CD4-positive, alpha-beta T cell treated with Interleukin-1 beta for 1 hour (primary cell): ENCODE measurements at places on chromosomes 4 and X.
A peak's percentile ranks its signal among the peaks of the same experiment; 100 is the strongest.

DNA sequence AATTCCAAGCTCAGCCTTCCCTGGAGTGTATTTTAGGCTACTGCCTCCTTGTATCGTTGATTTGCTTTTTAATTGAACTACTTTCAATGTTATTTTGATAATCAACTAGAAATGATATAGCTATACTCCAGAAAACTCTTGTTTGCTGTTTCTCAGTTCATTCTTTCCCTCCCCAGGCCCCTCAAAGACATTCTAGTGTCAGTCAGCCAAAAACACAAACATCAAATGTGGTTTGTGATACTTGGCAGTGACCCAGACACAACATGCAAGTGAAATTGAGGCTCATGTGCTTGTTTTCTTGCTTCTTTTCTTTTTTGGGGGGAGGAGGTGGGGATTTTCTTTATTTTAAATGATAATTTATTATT, 7.6 kb downstream of the FAT4 start:
- DNase-seq, result no peak

DNA sequence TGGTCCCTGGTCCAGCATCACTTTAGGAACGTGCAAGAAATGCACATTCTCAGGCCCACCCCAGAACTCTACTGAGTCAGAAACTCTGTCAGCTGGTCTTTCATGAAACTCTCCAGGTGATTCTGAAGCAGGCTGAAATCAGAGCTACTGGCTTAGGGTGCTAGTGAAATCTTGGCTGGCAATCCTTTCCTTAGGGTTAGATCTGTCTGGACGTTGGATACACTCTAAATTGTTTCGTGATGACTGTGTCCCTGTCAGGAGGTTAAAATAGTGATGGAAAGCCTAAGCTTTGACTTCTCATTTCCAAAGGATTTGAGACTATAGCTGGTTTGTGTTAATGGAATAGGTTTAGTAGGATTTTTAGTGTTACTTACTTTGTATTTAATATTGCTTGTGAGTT, 99.1 kb downstream of the ARHGAP10 start:
- no peak for DNase-seq

- DNase-seq, result no peak
These were observed 1.2 kb downstream of the PHF8 start for GRCh38 chrX:54043056-54043455.

- no peak for DNase-seq
These were observed 39.6 kb upstream of the ZNF81 start for GRCh38 chrX:47797084-47797483.

DNA sequence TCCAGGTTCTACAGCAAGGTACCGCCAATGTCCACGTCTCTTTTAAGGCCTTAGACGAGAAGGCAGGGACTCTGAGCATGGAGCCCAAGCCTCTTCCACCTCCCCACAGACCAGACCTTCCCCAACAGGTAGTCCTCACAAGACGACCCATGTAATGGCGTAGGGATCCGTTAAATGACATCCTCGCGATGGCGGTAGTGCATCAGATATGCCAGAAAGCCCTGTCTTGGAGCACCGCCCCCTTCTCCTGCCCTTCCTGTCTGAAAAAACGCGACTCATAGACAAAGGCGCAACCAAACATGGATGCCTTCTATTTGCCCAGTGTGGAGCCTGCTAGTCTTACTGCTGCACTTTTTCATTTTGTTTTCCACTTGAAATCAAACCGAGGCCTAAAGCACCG, 185.4 kb downstream of the OR13H1 start:
- peak; percentile 91 for DNase-seq

- no peak for DNase-seq
These were observed 227.0 kb downstream of the MAGEB17 start for GRCh38 chrX:16394290-16394689.

GRCh38 chr4:184688447-184688846, 38.9 kb downstream of the PRIMPOL start:
- DNase-seq, result no peak

GRCh38 chr4:155392481-155393184, 15.9 kb upstream of the MAP9 start:
- DNase-seq, result no peak

DNA sequence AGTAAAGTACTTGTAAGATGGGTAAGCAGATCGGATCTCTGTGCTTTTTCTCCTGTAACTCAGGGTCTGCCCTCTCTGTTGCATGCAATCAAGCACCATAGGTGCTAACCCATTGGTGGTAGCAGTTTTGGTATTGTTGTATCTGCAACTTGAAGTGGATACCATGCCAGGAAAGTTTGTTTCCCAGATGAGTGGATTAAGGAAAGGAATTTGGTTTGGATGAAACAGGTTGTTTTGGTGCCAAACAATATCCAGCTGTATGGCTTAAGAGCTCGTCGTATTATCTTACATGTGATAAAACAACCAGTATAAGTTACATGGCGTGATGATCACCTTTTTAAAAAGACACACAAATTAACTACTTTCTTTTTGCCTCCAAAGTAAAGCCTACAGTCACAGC, 280.9 kb upstream of the TENM3 start:
- no peak for DNase-seq

DNA sequence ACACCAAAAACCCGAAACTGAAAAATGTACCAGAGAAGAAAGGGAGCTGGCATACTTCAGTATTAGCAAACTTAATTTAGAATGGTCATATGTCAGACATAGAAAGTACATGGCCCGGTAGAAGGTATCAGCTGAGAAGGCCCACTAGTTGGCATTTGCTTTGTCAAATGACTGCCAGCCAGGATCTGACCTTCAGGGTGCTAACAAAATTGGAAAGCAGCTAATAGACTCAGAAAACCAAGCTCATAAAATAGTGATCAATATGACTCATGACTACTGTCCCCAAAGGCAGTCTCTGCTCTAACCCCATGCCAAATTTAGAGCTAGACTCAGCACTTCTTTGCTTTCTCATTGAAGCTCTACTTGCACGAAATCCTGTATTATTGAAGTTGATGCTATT, 342.7 kb downstream of the PDGFC start:
- DNase-seq, result no peak

GRCh38 chr4:112889199-112889598, 160.3 kb upstream of the ANK2 start:
- DNase-seq, result no peak

DNA sequence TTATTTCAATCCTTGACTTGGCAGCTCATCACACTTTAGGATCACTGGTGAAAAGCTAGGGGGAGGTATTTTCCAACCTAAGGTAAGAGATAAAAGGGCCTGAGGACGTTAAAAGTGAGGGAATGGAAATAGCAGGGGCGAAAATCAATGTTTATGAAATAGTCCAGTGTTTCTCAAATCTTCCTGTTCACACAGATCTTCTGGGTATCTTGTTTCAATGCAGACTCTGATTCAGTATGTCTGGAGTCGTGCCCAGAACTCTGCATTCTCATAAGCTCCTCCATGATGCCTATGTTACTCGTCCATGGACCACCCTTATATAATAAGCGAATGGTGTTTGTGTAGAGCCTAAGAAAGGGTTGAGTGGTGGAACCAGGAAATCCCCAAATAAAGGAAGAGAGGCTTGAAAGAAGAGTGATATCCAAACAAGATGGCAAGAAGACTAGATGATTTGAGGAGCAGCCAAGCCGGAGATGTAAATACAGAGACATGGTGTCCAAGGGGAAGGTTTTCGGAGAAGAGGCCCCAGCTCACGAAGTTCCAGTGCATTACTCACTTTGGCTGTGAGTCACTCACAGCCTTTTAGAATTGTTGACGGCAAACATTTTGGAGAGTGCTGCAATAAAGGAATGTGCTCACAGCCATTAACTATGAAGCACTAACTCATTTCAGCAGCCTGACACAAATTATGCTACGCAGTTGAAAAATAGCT, 215.6 kb upstream of the PPARGC1A start:
- DNase-seq, result no peak

DNA sequence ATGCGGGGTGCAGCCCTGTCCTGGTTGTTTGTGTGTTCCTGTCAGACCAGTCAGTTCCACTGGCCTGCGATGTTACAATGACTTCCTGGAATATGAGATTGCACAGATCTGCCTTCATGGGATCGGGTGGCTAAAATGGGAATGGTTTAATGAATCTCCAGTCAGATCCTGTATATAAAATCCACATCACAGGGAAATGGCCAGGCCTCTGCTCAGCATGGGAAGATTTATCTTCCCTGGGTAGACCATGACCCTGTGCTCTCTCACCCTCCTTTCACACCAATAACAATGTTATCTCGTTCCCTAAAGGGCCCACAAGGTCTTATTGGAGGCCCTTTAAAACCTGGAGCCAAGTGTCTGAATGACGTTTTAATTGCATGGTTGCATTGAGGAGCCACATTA, 307.4 kb downstream of the RAB28 start:
- no peak for DNase-seq

DNA sequence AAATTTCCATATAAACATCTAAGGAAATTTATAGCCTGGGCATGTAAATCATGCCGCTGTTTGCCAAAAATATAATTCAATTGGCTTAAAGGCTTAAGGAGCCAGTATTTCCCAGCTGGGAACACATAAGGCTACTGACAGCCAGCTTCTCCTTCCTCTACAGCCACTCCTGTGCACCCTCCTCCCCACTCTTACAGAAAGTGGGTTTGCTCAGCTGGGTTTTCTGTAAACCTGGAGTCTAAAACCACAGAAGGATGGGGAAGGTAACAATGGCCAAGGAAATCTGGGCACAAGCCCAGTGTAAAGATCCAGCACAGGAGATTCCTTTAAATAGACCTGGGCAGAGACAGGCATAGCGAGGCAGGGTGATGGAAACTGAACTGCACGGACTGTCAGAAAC, 18.5 kb downstream of the ACSL1 start:
- no peak for DNase-seq

GRCh38 chrX:16786791-16787735, 797 bp downstream of the TXLNG start:
- peak; percentile 45 for DNase-seq

DNA sequence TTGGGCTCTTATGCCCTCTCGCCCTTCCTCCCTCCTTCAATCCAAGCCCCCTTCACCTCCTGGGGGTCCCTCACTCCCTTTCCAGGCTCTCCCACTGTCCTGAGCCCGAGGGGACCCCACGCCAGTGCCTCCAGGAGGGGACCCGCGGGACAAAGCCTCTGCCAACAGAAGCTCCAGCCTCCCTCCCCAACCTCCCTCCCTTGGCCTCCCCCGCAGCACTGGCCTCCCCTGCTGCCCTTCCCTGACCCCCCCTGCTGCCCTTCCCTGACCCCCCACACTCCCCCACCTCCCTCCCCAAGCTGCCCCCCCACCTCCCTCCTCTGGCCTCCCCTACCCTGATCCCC, 71.0 kb upstream of the MXD4 start:
- no peak for DNase-seq

DNA sequence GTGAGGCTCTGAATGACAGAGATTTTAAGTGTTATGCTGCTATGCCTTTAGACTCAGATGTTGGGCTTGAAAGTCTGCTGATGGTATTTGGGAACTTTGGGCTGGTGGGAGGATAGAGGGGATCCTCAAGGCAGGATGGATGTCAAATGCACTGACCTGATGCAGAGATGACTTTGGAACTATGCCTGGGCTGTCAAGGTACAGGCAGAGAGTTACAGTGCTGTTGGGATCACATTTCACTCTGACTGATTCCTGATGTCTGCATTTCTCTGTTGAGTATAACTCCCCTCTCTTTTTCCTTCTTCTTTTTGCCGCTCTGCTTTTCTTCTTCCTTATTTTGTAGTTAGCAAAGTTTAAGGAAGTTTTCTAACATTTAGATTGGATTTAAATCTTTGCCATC, 271.8 kb upstream of the ARX start:
- no peak for DNase-seq

DNA sequence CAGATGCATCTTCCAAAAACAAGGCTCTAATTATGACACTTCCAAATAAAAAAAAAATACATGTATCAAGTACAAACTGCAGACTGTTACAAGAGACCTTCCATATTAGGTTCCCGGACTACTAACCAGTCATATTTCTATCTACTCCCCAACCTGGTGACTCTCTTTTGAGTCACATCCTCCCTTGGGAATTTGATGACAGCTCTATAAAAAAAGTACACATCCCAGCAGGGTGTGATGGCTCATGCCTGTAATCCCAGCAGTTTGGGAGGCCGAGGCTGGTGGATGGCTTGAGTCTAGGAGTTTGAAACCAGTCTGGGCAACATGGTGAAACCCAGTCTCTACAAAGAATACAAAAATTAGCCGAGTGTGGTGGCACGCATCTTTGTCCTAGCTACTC, 14.9 kb downstream of the RPGR start:
- DNase-seq, result no peak

DNA sequence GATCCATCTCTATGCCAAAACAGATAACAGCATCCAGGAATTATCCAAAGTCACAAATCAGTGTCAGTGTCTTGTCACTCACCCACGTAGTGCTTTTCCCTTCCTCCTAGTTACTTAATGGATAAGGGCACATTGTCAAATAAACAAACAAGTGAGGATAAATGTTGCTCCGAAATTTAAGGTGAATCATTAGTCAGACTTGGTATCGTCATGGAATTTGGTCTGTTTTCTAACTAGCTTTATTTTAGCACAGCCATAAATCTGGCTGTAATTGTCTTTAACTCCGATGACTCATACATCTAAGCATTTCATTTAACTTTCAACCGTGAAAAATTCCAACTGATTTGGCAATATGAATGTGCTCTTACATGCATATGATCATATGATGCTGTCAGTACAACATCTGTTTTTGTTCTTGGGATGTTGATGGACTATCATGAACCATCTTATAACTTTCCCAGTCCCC, 83.3 kb downstream of the SNCA start:
- no peak for DNase-seq

GRCh38 chr4:123104310-123105025, 182.1 kb upstream of the NUDT6 start:
- no peak for DNase-seq

GRCh38 chrX:10859353-10859752, 239.0 kb upstream of the MID1 start:
- no peak for DNase-seq

GRCh38 chrX:155747520-155747919, 133.6 kb upstream of the VAMP7 start:
- no peak for DNase-seq

- no peak for DNase-seq
These were observed 13.0 kb downstream of the AMMECR1 start for GRCh38 chrX:110304884-110305283.

DNA sequence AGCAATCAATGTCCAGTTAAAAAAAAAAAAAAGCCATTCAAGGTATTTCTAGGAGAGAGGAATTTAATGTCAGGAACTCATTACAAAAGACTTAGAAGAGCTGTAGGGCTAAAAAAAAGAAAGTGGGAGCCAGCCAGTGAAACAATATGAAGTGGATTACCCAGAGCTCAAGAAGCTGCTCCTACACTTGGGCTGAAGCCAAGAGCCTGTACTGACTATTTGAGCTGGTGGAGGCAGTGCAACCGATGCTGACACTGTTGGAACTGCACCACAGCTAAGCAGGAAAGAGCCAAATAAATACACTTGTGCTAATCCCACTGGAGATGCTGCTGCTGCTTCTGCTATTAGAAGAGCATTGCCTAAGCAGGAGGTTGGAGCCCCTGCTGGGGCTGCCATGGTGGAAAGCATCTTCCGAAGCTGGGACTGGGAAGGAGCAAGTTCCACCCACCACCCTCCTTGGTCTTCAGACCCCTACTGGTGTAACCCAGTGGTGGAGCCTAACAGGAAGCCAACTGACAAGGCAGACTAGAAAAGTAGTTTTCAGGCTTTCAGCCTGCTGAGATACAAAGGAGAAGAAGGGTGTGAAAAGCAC, 65.4 kb downstream of the CXXC4 start:
- no peak for DNase-seq
